ENCODE measurements at places on chromosomes 3 and 15.

GRCh38 chr3:47578691-47579632 lies at the start of gene CSPG5:
CSPG5 (minus strand) TSS chr3:47578865; CDS start chr3:47578693, 172 bp downstream.
- DNase-seq = peak; percentile 19

DNA sequence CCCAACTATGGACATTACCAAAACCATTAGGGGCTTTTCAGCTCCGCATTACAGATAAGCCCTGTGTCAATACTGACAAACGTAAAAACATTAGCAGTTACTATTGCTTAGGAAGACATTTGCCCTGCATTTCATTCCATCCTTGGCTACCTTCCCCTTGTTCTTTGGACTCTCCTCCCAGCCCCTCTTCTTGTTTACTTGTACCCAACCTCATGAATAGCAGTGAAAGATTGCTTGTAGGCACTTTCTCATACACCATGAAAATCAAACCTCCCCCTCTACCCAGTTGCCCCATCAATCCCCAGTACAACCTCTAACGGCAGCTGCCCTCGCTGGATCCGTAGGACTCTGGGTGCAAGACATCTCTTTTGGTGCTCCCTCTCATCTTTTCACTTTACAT lies 16.9 kb upstream of the FAM107A start:
- no peak for DNase-seq

DNA sequence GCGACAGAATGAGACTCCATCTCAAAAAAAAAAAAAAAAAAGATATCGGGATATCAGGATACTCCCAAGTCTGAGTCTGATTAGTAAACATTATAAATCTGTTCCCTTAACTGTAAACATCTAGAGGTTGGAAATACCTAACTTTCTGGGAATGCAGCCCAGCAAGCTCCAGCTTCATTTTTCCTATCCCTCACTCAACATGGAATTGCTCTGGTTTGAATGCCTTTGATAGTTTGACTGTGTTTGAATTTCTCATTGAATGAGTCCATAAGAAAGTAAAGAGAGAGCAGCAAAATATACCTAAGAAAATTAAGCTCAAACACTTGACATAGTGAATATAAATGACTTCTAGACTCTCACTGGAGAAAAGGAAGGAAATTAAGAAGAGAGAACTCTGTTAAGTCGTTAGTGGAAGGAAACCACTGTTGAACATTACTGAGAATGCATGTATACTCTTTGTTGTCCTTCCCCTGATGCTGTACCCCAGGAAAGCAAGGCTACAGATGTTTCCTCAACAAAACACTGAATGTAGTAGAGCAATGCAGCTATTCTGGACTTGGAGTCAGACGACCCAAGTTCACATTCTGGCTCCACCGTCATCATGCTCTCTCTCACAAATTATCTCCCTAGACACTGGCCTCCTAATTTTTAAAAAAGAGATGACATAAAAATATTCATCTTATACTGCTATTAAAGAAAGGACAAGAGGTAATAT lies 62.4 kb downstream of the CD200 start:
- DNase-seq = no peak

DNA sequence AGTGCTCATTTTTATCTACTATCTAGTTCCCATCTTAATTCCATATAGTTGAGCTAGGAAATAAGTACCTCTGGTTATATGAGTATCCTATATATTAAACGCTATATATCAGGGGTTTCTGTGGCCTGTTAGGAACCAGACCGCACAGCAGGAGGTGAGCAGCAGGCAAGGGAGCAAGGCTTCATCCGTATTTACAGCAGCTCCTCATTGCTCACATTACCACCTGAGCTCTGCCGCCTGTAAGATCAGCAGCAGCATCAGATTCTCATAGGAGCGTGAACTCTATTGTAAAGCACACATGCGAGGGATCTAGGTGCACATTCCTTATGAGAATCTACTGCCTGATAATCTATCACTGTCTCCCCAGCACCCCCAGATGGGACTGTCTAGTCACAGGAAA lies 23.0 kb downstream of the GSK3B start:
- no peak for DNase-seq

DNA sequence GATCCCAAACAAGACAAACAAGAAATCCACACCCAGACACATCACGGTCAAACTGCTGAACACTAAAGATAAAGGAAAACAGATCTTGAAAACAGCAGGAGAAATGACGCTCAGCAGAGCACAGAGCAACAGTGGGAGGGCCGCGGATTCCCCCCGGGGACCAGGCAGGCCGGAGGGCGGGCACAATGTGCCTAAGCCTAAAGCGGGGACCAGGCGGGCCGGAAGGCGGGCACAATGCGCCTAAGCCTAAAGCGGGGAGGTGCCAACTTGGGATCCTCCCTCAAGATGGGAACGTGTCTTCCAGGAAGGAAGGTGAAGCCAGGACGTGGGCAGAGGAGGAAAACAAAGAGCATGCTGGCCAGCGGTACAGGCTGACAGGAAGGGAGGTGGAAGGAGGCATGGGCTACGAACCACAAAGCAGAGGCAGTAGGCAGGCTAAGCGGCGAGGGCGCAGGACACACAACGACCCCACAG lies 31.1 kb downstream of the CYFIP1 start:
- DNase-seq = no peak

DNA sequence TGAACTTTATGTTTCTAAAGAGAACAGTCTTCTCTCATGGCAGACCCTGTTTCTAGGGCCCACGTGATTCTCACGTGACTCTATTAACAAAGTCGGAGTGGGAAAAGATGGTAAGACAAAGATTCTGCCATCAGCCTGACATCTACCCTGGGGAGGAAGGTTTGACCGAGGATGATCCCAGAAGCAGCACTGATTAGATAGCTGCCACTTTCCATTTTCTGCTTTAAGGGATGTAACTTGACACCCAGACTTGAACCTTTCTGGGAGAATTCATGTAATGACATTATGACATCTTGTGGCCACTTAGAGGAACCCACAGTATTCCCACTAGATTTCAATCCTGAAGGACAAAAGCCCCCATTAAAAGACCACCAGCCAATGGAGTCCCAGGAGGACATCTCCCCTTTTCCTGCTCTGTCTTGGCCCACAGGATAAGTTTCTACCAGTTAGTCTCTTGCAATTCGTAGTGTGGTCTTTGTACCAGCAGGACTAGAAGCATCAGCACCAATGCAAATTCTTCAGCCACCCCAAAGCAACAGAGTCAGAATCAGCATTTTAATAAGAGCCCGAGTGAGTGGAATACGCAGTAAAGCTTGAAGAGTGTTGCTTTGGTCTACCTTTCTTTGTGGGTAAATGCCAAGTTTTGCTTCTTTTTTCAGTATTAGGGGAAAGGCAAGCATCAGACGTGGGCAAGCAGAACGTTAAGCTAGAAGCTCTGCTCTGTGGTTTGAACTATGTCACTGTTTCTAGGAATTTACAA lies 480.5 kb upstream of the PROK2 start:
- no peak for DNase-seq

DNA sequence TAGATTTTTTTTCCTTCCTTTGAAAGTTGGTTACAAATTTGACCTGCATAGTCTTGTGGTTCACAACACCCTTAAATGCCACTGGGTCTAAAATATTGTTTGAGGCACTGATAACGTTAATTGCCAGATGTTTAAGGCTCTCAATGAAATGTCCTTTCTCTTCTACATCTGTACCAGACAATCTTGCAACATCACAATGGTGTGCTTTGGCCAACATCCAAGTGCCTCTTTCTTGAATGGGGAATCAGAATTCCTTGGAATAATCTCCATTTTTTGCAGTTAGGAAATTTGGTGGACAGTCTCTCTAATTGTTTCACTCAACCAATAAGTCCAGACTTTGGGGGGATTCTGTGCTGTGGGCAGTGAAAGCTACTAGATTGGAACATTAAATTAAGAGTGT lies 26.0 kb upstream of the PEX5L start:
- DNase-seq = no peak

GRCh38 chr15:65758242-65758641 lies 33.9 kb downstream of the DENND4A start:
- no peak for DNase-seq

DNA sequence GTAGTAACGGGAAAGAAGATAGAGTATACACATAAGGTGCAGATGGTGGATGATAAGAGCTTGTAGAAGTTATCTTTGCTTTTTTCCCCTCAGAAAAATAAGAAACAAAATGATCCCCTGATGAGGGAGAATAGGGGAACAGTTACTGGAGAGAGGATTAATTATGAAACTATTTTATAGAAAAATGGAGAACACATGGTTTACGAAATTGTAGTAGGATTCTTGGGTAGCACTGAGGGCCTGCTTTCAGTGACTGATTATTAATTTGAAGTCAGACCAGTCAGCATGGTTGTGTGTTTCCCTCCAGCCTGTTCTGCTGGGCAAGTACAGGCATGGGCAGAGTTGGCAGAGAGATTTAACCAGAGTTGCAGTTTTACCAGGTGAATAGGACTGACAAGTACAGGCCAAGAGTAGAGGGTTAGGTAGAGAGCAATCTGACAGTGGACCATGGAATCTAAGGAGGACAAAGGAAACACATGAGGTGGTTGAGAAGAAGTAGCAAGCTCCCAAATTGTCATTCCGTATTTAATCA lies 5.9 kb downstream of the SLC49A4 start:
- DNase-seq = no peak

- peak; percentile 72 for DNase-seq
These were observed at the start of gene PAK6 for GRCh38 chr15:40238532-40239403. PAK6 (plus strand) TSS chr15:40239063; CDS start chr15:40264786, 25,723 bp downstream.

DNA sequence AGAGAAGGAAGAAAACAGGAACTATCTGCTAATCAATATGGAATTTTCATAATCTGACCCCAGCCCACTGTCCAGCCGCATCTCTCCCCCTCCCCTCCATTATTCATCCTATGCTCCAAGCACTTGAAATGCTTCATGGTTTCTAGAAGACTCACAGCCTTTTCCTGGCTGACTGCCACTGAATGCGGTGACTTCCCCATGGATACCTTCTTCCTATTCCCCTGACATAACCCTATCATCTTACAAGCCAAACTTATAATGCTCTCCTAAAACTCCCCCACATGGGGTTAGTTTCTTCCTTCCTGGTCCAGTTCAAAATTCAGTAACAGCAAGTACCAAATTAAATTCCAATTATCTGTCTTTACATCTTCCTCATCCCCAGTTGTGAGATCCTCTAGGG lies 31.2 kb upstream of the PTX3 start:
- DNase-seq = no peak

GRCh38 chr3:123993818-123994217 lies 1.9 kb upstream of the ROPN1 start:
- no peak for DNase-seq

DNA sequence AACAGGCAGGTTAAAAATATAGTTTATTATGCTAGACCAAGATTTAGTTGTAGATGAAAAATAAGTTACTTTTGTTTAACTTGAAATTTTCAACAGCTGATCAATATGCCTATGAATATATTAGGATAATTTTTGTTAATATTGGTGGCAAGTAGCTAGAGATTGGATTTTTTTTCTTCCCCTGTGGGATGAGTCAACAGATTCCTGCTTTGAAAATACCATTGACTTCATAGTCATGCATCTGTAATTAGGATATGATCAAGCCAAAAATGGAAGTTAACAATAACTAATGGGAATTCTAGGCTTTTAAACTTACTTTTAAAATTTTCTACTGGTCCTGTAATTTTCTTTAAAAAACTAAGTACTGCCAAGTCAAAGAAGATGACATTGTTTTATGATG lies 211.7 kb downstream of the ZIC1 start:
- no peak for DNase-seq

DNA sequence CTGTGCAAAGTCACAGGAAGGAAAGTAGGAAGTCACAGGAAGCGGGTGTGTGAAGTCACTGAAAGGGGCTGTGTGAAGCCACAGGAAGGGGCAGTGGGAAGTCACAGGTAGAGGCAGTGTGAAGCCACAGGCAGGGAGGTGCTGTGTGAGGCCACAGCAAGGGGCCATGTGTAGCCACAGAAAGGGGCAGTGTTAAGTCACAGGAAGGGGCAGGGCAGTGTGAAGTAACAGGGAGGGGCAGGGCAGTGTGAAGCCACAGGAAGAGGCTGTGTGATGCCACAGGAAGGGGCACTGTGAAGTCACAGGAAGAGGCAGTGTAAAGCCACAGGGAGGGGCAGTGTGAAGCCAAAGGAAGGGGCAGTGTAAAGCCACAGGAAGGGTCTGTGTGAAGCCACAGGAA lies 36.5 kb downstream of the GASK1A start:
- DNase-seq = no peak

- DNase-seq = no peak
These were observed 209.7 kb downstream of the WDR72 start for GRCh38 chr15:53549697-53550305.

DNA sequence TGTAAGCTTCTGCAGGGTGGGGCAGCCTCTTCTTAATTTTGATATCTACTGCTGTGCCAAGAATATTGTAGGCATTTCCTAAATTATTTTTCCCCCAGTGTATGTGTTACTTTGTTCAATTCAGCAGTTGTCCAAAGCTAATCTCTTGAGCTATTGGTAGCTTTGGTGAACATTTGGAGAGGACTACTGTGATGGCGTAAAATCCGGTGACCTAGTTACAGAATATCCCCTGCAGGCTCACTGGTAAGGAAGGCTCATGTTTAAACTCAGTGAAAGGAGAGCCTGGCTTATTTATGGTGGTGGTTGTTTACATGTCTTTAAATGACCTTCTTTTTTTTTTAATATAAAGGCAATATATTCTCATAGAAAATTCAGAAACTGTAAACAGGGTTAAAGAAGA lies 105.6 kb downstream of the LPP start:
- DNase-seq = no peak

- no peak for DNase-seq
These were observed 7.1 kb downstream of the CD200R1 start for GRCh38 chr3:112967828-112968227.

- DNase-seq = no peak
These were observed 257.1 kb downstream of the UACA start for GRCh38 chr15:70505936-70506912.

GRCh38 chr3:48524970-48525369 lies 21.0 kb upstream of the SHISA5 start:
- DNase-seq = no peak

- DNase-seq = no peak
These were observed 64.8 kb downstream of the STRIT1 start for GRCh38 chr3:155228676-155229075.

DNA sequence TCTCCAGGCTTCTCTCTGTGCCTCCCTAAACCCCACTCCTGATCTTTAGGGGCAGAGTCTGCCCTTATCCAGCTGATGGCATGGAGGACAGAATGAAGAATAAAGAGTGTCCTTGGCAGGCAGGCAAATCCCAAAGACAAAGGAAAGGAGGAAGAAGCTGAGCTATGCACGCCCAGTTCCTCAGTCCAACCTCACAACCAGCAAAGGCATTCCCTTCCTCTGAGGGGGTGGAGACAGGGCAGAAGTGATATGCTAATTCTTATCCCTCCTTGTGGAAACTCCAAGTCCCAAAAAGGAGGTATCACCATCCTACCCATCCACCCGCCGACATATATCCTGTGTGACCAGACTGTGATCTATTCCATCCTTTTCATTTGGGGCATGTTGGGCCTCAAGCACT lies 10.5 kb upstream of the CCDC54 start:
- DNase-seq = no peak

- peak; percentile 29 for DNase-seq
These were observed at the start of gene PAQR9 for GRCh38 chr3:142963516-142964448. PAQR9 (minus strand) TSS chr3:142963674; CDS start chr3:142963336, 338 bp downstream.

GRCh38 chr3:114218578-114219185 lies 18.7 kb downstream of the ZNF80 start:
- no peak for DNase-seq
